Fibroblast of pulmonary artery (primary cell): ENCODE measurements at places on chromosomes 3 and 15.

DNA sequence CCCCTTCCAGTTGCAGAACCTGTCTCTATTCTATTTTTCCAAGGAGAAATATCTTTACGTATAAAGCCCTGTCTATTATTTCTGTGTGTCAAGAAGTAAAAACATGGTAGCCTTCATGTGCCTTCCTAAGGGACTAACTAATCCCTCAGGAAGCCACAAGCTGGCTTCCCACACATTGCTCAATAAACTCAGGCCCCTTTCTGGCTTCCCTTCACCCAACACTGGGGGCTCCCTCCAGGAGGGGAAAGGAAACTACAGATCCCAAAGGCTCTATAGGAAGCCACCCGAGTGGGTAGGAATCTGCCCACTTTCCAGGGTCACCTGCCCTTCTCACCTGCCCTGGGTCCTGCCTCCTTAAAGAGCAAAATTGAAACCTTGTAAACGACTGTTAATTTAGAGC lies 4.6 kb downstream of the TLE3 start:
- peak; percentile 66 for DNase-seq

DNA sequence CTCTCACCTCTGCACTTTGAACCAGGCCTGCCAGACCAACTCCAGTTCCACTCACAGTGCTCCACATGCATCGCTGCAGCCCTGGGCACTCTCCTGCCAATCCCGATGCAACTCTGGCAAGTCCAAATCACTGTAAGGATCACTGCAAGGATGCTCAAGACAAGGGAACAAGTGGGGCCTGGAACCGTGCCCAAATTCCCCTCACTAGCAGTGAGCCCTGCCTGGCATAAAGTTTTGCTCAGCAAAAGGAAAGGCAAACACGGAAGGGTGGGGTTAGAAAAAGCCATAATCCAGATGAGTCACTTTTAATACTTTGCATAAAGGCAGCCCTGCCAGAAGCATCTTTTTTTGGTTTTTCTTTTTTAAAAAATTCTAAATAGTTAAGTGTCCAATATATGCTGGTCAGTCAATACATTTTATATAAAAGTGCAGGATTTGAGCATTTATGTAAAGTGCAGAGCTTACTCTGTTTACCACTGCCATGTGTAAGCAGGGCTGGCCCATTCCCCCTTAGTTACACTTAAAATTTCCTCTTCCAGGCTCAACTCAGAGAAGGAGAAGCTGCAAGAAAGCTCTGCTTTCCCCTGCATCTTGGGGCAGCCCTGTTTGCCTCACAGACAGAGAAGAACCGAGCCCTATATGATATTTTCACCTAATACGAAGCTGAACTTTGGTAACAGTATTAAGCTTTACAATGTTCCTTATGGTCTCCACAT lies 102.2 kb downstream of the CD47 start:
- peak; percentile 78 for DNase-seq

DNA sequence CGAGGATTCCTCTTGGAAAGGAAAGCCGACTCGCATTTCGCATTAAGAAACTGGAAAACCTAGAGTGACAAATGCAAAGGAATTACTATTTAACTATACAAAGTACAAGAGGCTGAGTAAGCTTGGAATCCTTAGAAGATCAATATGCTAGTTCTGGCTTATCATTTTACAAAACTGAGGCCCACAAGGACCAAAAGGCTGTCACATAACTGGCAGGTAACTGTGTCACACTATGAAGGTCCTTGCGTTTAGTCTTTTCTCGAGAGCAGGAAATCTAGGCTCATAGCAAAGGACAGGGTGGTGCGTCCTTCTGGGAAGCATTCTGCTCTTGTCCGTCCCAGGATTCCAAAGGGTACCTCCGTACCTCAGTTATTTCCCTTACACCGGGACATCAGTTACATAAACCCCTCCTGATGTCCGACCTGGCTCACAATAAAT lies 629 bp downstream of the RPL24 start:
- no peak for DNase-seq

GRCh38 chr3:147298511-147298982 lies 107.8 kb downstream of the ZIC4 start:
- DNase-seq, result peak; percentile 95

DNA sequence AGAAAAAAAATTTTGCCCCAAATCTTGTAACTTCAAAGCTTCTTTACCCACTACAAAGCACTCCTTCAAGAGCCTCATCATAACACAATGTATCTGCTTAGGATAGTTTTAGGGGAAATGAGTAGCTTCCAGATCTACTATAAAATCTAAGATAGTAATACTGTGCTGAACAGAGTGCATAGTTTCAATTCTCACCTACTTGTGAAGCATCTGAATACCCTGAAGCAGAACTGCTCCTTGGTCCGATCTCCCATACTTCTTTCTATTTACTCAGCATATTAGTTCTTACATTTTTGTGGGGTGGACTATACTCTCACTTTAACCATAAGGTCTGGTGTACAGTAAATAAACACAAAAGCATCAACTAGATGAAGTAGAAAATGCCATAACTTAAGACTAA lies 9.6 kb downstream of the TFRC start:
- DNase-seq, result no peak

DNA sequence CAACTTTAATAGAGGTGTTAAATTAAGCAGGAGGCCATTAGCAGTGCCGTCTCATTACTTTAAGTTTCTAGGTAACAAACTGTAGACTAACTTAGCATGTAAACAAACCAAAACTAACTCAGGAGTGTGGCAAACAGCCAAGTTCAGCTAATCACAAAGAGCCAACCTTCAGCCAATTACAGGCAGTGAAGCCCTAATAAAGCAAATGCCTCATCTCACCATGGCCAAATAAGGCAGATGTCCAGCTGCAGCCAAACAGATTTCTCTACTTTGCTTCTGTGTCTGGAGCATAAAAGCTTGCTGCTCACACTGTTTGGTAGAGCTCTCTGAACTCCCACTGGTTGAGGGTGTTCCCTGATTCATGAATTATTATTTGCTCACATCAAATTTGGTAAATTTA lies 835.4 kb upstream of the GBE1 start:
- DNase-seq, result no peak
